ENCODE measurements at places on chromosomes 5 and 9. TPM values are rescaled to one million over a fixed set of nuclear protein-coding genes. Genes with fewer than 3 reads are reported as not detected.

Gene SFXN1
- total RNA-seq = 48.5 TPM

Gene CMYA5
- total RNA-seq = 2.7 TPM

Gene SEMA4D
- total RNA-seq = 26.8 TPM

Gene MLANA
- total RNA-seq = not detected

Gene AGXT2
- total RNA-seq = not detected

Gene HAPLN1
- total RNA-seq = 0.14 TPM

Gene IFNA2
- not detected for total RNA-seq

Gene ANKRD20A1
- 0.66 TPM for total RNA-seq

DNA sequence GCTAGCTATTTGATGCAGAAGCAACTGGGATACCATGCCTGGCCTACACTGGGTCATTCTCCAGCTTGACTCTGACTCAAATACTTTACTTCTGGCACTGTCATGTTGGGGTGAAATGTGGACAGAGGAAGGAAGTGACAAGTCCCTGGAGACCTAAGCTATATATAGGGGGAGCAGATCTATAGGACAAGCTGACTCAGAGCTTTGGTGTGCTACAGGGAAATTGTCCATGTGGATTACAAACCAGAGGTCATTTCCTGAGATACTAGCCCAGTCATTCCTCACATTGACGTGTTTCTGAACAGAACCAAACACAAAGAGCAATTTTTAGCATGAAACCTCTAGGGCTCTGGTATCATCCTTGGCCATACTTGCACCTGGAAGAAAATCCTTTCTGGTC lies 531.6 kb upstream of the CLINT1 start:
- H3K27me3 ChIP-seq = no peaks in the 10 kb centered on the region
- H3K36me3 ChIP-seq = no peaks in the 10 kb centered on the region
- no peak overlapping the region for H3K27ac ChIP-seq
- no peaks in the 10 kb centered on the region for H3K4me1 ChIP-seq
- DNase-seq = no peak

GRCh38 chr9:33167972-33168461 lies 881 bp upstream of the B4GALT1 start:
- H3K36me3 ChIP-seq = no peaks in the 10 kb centered on the region
- H3K27ac ChIP-seq = peak overlapping the region; percentile 98
- H3K4me1 ChIP-seq = peaks cover 39% of the 10 kb centered on the region
- H3K4me3 ChIP-seq = peak overlapping the region; percentile 48
- no peak for DNase-seq

- no peak for DNase-seq
- H3K27me3 ChIP-seq = no peaks in the 10 kb centered on the region
- no peak overlapping the region for H3K4me3 ChIP-seq
- H3K36me3 ChIP-seq = no peaks in the 10 kb centered on the region
Observed at GRCh38 chr5:156477196-156477595, 150.2 kb downstream of the SGCD start.

DNA sequence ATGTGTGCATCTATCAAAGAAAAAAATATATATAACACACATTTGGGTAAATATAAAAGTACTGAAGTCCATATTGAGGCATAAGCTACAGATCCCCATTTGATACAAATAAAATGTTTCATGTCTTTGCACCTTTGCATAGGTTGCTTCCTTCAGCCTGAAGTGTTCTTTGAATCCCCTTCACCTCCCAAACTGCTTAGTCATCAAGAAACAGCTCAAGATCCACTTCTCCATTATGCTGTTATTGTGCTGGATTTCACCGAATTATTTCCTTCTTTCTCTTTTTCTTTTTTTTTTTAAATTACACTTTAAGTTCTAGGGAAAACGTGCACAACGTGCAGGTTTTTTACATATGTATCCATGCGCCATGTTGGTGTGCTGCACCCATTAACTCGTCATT lies 419.1 kb downstream of the ENC1 start:
- H3K27ac ChIP-seq = no peak overlapping the region
- no peak overlapping the region for H3K4me3 ChIP-seq
- no peaks in the 10 kb centered on the region for H3K4me1 ChIP-seq
- H3K27me3 ChIP-seq = no peaks in the 10 kb centered on the region
- H3K36me3 ChIP-seq = no peaks in the 10 kb centered on the region

DNA sequence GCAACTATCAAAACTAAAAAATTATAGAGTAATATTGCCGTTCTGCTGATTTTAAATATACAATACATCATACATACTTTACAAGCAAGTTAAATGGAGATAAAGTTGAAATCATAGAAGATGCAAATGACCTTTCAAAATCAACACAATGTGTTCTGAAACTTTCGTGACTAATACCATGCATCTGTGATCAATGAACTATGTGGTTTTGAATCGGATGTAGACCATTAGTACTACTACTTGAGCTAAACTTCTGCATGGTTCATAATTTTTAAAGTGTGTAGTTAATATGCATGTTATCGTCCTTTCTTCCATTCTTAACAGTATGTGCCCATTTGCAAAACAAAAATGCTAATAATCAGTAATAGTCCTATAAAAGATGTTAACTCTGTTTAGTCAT lies 11.3 kb upstream of the PHF2 start:
- DNase-seq = no peak
- no peaks in the 10 kb centered on the region for H3K27me3 ChIP-seq
- H3K4me1 ChIP-seq = peaks cover 3% of the 10 kb centered on the region

DNA sequence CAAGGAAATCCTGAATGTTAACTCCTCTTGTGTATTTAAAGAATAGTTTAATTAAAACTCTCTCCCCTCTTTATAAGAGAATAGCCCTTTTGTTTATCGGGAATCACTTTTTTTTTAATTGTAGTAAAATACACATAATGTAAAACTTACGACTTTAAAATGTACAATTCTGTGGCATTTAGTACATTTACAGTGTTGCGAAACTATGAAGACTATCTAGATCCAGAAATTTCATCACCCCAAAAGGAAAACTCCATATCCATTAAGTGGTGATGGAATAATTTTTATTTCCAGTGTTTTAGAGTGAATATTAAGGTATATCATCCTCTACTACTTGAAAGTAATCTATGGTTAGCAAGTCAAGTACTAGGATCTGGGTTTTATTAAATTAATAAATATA lies 36.8 kb downstream of the KDM3B start:
- H3K4me1 ChIP-seq = peaks cover 5% of the 10 kb centered on the region
- H3K27me3 ChIP-seq = no peaks in the 10 kb centered on the region
- no peak for DNase-seq
- no peak overlapping the region for H3K4me3 ChIP-seq

DNA sequence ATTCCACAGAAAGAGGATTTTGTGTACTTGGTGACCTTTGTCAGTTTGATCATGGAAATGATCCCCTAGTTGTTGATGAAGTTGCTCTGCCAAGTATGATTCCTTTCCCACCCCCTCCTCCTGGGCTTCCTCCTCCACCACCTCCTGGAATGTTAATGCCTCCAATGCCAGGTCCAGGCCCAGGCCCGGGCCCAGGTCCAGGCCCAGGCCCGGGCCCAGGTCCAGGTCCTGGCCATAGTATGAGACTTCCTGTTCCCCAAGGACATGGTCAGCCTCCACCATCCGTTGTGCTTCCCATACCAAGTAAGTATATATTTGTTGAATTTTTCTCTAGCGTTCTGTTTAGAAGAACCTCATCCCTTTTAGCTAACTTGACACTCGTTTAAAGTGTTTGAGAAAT lies 30.0 kb downstream of the RBM27 start:
- DNase-seq = no peak
- no peak overlapping the region for H3K4me3 ChIP-seq
- no peak overlapping the region for H3K27ac ChIP-seq
- peaks cover 24% of the 10 kb centered on the region for H3K36me3 ChIP-seq
- H3K4me1 ChIP-seq = no peaks in the 10 kb centered on the region

DNA sequence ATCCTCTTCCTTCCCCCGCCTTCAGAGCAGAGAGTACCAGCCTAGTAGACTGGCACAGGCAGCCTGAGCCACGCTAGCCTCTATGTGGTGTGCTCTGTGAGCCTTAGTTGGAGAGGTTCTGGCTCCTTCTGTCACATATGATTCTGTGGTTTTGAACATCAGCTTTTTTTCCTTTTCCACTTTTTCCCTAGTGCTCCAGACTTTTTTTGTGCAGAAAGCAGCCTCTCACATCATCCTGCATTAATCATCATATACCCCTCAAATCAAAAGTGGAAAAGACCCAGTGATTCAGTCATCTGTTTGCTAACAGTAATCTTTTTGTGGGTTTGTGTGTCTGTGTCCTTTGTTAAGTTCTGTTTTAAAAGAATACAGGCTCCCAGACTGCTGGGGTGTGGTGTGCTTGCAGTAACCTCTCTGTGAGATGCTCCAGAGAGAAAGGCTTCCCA lies 663.9 kb upstream of the RGMB start:
- H3K4me1 ChIP-seq = no peaks in the 10 kb centered on the region
- H3K36me3 ChIP-seq = no peaks in the 10 kb centered on the region
- no peak for DNase-seq

GRCh38 chr9:121731919-121732318 lies 80.5 kb downstream of the DAB2IP start:
- no peaks in the 10 kb centered on the region for H3K27me3 ChIP-seq
- no peak for DNase-seq
- peaks cover 96% of the 10 kb centered on the region for H3K4me1 ChIP-seq
- no peaks in the 10 kb centered on the region for H3K36me3 ChIP-seq
- no peak overlapping the region for H3K4me3 ChIP-seq
- no peak overlapping the region for H3K27ac ChIP-seq

- H3K4me1 ChIP-seq = no peaks in the 10 kb centered on the region
- no peak overlapping the region for H3K4me3 ChIP-seq
- DNase-seq = no peak
- peaks cover 54% of the 10 kb centered on the region for H3K36me3 ChIP-seq
Observed at GRCh38 chr5:139601429-139601828, 40.3 kb downstream of the UBE2D2 start.

- no peaks in the 10 kb centered on the region for H3K4me1 ChIP-seq
- H3K36me3 ChIP-seq = no peaks in the 10 kb centered on the region
- no peak overlapping the region for H3K4me3 ChIP-seq
- no peak for DNase-seq
Observed at GRCh38 chr5:160496334-160496733, 74.7 kb downstream of the PTTG1 start.

DNA sequence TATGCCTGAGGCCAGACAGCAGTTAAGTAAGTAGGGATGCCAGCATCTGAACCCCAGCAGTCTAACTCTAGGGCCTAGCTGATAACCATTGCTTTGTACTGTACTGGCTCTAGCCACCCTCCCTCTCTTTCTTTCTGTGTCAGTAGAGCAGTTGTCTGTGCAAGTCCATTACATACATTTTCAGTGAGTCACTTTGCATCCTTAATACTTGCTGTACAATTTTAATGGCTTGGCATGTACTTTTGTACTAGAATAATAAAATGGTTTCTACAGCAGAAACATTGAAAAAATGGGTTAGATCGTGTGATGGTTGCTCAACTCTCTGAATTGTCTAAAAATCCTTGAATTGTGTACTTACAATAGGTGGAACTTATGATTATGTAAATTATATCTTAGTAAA lies 1.5 kb upstream of the TTC39B start:
- H3K36me3 ChIP-seq = no peaks in the 10 kb centered on the region
- H3K27ac ChIP-seq = no peak overlapping the region
- H3K4me1 ChIP-seq = peaks cover 7% of the 10 kb centered on the region
- H3K4me3 ChIP-seq = no peak overlapping the region
- no peaks in the 10 kb centered on the region for H3K27me3 ChIP-seq

DNA sequence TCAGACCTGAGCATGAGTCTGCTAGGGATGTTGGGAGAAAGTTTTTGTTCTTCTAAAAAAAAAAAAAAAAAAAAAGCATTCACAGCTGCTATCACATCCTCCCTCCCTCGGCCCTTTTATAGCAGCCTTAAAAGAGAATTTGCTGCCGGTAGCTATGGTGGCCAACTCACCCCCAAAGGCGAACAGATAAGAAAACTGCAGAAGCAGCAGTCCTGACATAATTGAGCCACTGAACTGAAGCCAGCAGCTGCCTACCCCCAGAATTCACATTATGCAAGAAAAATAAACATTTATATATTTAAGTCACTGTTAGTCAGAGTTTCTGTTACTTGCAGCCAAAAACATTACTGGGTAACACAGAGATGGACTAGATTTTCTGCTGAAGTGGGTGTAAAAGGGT lies 124.3 kb upstream of the SMARCA2 start:
- no peaks in the 10 kb centered on the region for H3K4me1 ChIP-seq
- H3K27me3 ChIP-seq = no peaks in the 10 kb centered on the region
- no peak overlapping the region for H3K4me3 ChIP-seq
- DNase-seq = no peak
- no peak overlapping the region for H3K27ac ChIP-seq
- H3K36me3 ChIP-seq = no peaks in the 10 kb centered on the region

DNA sequence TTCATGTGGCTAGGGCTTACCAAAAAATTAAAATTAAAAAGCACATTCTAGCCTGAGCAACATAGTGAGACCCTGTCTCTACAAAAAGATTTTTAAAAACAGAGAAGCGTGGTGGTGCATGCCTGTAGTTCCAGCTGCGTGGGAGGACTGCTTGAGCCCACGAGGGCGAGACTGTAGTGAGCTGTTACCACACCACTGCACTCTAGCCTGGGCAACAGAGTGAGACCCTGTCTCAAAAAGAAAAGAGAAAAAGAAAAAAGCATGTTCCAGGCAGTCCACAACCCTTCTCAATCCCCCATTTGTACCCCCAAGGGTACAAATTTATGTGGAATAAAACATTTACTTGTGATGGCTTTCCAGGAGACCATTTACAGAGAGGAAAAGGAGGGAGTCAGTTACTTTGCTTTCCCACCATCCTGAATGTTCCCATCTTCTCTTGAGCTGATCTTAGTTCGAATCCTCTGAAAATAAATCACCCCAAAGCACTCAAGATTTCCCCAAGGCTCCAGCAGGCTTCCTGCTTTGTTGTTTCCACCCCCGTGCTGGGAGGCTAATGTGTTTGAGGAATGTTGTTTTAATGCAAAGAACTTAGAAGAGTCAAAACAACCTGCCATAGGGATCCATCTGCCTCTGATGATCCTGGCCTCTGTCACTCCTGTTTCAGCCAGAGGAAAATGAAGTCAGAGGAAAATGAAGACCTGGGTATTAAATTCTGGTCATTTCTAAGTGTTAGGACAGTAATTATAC lies 384.7 kb downstream of the BNC2 start:
- H3K27me3 ChIP-seq = no peaks in the 10 kb centered on the region
- no peaks in the 10 kb centered on the region for H3K4me1 ChIP-seq
- no peak overlapping the region for H3K27ac ChIP-seq
- DNase-seq = no peak
- H3K4me3 ChIP-seq = no peak overlapping the region
- no peaks in the 10 kb centered on the region for H3K36me3 ChIP-seq

DNA sequence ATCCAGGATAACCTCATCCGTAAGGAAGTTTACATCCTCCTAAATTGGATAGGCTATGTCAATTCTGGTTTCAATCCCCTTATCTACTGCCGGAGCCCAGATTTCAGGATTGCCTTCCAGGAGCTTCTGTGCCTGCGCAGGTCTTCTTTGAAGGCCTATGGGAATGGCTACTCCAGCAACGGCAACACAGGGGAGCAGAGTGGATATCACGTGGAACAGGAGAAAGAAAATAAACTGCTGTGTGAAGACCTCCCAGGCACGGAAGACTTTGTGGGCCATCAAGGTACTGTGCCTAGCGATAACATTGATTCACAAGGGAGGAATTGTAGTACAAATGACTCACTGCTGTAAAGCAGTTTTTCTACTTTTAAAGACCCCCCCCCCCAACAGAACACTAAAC lies 1.3 kb downstream of the ADRB2 start:
- no peaks in the 10 kb centered on the region for H3K36me3 ChIP-seq
- H3K27ac ChIP-seq = no peak overlapping the region
- H3K4me1 ChIP-seq = peaks cover 4% of the 10 kb centered on the region

GRCh38 chr5:53407373-53407772 lies 73.1 kb upstream of the FST start:
- no peak overlapping the region for H3K4me3 ChIP-seq
- H3K27ac ChIP-seq = no peak overlapping the region
- H3K27me3 ChIP-seq = no peaks in the 10 kb centered on the region
- no peaks in the 10 kb centered on the region for H3K4me1 ChIP-seq
- no peak for DNase-seq

All from thymus (tissue), 14 donors.